ENCODE measurements at places on chromosomes 6 and 20.
A peak's percentile ranks its signal among the peaks of the same experiment; 100 is the strongest.

- no peak for DNase-seq
Measured at GRCh38 chr6:1801401-1801800, 191.7 kb downstream of the FOXC1 start.

DNA sequence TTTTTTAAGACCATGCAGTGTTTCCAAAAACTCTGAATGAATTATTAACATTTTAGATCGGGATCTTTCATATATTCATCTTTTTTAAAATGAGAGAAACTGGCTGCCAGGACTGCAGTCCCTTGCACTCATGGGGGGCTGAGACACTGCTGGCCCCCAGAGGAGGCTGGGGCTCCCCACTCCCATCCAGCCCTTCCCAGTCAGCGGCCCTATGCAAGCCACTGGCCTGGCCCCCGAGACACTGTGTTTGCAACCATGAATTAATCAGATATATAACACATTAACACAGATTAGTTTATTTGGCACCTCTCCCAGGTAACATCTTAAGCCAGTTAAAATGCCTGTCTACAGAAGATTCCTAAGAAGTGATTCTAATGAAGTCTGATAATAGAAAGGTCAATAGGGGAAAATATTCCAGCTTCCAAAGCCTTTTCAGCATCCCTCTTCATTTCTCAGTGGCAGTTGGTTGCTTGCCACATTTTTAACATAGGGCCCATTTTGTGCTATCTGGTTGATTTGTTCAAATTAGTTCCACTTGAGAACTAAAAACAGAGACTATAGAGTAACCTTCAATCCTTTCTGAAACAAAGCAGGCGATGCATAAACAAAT lies 184.4 kb upstream of the FBXL4 start:
- DNase-seq, result no peak

- DNase-seq, result no peak
Measured at GRCh38 chr6:21098134-21098533, 495.4 kb upstream of the SOX4 start.

DNA sequence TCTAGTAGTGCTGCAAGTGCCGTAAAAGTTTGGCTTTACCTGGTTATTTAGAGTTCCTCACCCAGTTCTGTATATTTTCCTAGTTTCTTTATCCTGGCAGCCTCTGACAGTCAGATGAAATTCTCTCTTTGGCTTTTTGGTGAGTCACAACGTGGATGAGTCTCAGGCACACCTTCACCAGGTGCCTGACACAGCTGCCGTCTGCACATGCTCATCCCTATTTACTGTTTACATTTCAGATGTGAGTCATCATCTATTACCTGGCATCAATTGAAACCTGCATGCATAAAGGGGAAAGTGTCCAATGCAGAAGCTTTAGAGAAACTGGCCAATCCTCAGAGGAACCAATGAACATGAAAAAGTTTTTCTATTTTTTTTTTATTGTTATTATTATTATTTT lies 33.3 kb upstream of the ADGRF4 start:
- no peak for DNase-seq

DNA sequence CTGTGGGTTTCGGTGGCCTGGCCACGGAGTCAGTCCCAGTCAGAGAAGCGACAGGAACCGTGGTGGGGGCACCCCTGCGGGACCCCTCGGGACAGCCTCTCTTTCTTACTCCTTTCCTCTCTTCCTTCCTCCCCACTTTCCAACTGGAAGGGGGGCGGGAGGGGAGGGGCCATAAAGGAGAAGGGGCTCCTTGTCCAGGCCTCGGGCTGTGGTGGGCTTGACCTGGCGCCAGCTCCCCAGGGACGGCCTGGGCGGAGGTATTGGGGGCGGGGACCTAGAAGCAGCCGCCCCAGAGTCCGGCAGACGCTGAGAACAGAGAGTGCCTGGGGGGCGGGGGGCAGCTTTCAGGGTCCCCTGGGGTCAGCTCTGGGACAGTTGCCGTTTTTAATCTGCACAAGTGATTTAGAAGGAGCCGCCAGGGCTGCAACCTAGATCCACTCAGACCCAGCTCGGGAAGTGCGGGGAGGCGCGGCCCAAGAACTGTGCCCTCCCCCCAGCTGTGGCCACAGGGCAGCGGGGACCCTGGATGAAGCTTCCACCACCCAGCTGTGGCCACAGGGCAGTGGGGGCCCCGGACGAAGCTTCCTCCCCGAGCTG lies 6.4 kb upstream of the ABHD16B start:
- no peak for DNase-seq

GRCh38 chr20:2816030-2816582 lies at the start of gene TMEM239:
Gene TMEM239, plus strand, starts transcription at chr20:2816364. Its CDS starts 191 bp downstream, at chr20:2816555.
- DNase-seq, result no peak

- DNase-seq, result no peak
Measured at GRCh38 chr6:122697458-122697857, 82.1 kb upstream of the FABP7 start.

DNA sequence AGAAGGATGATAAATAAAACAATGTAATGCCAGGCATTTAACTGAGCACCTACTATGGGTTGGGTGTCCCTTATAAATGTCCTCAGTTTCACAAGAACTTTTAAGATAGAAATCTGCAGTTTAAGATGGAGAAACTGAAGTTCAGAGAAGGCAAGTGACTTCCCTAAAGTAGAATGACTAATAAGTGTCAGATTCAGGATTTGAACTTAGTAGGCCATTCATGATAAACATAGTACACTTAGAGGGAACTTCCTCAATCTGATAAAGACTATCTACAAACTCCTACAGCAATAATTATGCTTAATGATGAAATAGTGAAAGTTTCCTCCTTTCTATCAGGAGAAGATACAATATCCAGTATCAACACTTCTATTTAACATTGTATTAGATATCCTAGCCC lies 43.9 kb downstream of the NCR2 start:
- DNase-seq, result no peak

DNA sequence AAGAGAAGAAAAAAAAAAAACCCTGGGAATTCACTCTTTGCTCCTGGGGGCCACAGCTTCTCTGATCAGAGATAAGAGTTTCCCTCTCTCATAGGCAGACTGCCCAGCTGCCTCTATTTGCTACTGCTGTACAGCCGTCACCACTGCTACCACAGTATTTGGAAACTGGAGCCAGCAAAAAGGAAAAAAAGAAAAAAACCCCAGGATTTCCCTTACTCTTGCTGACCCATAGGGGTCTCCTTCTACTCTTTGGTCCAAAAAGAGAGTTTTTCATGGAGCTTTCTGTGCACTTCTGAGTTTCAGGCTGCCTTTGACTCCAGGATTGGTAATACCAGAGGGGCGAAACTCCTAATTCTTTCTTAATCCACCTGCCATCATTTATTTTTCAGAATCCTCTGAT lies 89.7 kb downstream of the MDGA1 start:
- peak; percentile 38 for DNase-seq

- peak; percentile 23 for DNase-seq
Measured at GRCh38 chr6:109082188-109082577, 12.5 kb downstream of the SESN1 start.

DNA sequence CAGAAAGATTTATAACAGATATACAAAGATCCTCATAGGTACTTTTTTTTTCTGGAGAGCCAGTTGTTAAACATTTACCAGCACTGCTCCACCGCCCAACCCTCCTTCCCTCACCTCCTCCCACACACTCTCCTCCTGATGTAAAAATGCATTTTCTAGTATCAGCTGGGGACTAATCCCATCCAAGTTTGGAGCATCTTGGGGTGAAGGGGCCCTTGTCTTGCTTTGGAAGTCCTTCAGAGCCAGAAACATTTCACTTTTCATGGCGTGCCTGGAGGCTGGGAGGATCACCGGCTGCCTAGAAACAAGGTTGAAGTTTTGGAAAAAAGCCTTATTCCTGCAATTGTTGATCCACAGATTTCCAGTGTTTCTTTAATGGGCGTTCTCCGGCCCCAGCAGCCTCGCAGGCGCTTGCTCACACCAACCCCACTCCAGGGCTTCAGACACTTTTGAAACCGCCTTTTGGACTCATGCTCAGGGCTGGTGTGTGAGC lies 165.1 kb upstream of the AFDN start:
- no peak for DNase-seq

GRCh38 chr20:59866338-59866737 lies 67.1 kb downstream of the SYCP2 start:
- DNase-seq, result no peak

DNA sequence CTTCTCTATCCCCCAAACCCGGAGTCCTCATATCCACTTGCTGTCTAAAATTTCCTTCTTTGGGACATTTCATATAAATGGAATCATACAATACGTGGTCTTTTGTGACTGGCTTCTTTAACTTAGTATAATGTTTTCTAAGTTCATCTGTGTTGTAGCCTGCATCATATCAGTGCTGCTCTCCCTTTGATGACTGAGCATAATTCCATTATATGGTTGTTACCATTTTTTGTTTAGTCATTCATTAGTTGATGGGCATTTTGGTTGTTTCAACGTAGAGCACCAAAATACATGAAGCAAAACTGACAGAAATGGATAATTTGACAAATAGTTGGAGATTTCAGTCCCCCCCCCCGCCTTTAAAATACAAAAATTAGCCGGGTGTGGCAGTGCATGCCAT lies 71.5 kb downstream of the ZFAND3 start:
- no peak for DNase-seq

GRCh38 chr6:151675746-151676459 lies 131.6 kb upstream of the ESR1 start:
- peak; percentile 83 for DNase-seq

- DNase-seq, result no peak
Measured at GRCh38 chr20:19056909-19057308, 155.5 kb upstream of the SLC24A3 start.

DNA sequence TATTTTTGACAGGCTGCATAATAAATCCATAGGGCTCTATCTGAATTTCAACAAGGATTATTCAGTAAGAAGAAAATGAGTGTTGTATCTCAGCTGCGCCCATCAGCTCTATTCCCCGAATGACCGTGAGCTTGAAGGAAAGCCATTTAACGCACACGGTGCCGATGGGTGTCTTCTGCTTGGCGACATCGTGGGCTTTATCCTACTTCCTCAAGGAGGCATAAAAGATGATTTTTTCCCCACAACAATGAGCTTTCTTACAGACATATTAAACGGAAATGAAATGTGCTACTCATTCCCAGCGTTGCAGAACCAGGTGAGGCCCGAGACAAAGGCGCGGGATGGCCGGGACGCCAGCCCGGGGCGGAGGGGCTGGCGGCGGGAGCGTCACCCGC lies 710 bp downstream of the DYNLT1 start:
- DNase-seq, result no peak

DNA sequence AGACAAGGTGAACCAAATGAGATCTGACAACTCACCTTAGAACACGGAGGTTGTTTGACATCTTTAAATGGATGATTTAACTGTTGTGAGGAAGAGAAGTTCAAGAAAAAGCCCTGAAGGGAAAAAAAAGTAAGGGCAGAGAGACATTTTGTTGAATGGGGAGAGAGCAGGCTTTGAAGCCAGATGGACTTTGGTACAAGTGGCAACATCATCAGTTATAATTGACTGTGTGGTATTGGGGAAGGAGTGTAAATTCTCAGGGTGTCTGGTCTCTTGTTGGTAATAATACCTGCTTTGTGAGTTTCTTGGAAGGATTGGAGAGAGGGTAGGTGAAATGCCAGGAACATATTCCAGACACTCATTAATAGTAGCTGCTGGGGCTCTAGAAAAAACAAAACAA lies 21.6 kb downstream of the OGFRL1 start:
- DNase-seq, result no peak

DNA sequence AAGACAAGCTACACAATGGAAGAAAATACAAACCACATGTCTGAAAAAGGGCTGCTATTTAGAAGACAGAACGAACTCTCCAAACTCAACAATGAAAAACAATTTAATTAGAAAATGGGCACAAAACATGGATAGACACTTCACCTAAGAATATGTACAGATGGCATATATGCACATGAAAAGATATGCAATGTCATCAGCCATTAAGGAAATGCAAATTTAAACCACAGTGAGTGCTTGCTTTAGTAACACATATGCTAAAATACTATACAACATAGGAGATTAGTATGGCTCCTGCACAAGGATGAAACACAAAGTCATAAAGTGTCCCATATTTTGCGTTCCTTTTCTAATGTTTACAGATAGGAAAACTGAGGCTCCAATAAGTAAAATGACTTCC lies 60.4 kb upstream of the FAM83B start:
- DNase-seq, result no peak

GRCh38 chr6:13873288-13874190 lies 51.2 kb upstream of the RNF182 start:
- peak; percentile 83 for DNase-seq

- DNase-seq, result no peak
Measured at GRCh38 chr6:7417684-7418083, 28.1 kb downstream of the RIOK1 start.

DNA sequence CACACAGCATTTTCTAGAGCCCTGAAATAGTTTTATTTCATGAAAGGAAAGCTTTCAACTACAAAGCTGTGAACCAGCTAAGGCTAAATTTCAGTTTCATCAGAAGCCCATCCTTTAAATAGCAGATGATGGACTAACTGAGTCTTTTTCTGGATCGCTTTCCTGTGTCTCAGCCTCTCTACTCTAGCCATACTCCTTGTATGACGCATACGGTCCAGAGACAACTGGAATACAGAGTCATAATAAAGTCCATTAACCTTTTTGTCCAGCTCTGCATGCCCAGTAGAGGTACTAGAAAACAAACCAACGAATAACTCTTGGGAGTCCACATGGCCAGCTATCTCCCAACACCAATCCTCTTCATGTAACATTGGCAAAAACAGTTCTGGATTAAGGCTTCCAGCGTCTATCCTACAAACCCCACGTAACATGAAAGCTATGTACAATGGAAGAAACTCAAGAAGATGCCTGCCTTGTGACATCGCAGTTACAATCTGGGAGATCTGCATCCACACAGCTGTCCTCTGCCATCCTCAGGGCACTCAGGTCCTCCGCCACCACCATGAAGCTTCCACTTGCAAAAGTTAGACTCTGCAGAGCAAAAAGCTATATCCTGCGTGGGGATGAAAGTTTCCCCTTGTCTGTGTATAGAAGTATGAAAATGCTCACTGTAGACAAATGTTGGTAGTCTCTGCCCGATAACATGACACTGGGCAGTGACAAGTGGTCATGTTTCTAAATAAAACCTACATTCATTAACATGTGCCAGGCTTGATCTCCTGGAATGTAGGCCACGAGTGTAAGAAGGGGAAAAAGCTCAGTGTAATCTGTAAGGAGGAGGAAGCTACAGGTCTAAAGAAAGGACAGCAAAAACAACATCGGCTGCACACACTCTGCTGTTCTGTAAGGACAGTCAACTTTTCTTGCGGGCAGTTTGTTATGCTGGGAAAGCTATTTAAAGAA lies 360.4 kb downstream of the ESR1 start:
- no peak for DNase-seq

DNA sequence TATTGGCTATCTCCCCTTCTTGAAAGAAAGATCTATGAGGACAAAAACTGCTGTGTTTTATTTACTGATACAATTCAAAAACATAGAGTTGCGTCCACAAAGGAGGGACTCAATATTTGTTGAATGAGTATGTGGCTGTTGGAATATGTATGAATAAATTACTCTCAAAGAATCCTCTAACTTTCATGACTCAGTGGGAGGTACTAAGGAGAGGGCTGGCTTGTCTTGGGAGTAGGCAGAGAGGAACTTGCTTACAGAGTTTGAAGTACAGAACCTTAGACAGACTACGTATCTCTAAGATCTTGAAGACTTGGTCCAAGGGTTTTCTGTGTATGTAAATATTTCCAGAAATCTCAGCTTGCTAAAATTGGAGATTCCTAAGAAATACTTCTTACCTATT lies 504.0 kb upstream of the PTCHD4 start:
- no peak for DNase-seq

GRCh38 chr20:50467718-50468356 lies 42.3 kb upstream of the PTPN1 start:
- DNase-seq, result peak; percentile 65
